ENCODE measurements at places on chromosomes 11 and 22. TPM values are rescaled to one million over a fixed set of nuclear protein-coding genes. Genes with fewer than 3 reads are reported as not detected.

The IGSF9B gene
- 0.04 TPM for total RNA-seq

GRCh38 chr22:29719899-29720645, at the start of gene CABP7:
Gene CABP7 (plus strand): TSS chr22:29720003. CDS start chr22:29720425, 422 bp downstream.
- DNase-seq: peak; percentile 44

DNA sequence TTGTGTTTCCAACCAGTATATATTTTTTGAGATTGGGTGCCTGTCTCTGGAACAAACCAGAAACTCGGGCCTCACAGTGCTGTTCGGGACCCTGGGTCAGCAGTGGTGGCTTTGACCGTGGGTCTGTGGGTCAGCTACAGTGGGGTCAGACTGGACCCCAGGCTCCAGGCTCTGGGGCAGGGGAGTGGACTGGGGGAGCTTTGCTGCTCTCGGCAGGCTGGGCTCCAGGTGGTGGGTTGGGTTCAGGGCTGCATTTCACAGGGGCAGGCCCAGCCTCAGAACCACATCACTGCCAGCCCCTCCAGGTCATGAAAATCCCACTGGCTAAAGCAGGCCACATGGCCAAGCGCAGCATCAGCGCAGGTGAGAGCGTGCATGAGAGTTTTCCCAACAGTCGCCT, 1279.3 kb downstream of the BRD1 start:
- DNase-seq: no peak

DNA sequence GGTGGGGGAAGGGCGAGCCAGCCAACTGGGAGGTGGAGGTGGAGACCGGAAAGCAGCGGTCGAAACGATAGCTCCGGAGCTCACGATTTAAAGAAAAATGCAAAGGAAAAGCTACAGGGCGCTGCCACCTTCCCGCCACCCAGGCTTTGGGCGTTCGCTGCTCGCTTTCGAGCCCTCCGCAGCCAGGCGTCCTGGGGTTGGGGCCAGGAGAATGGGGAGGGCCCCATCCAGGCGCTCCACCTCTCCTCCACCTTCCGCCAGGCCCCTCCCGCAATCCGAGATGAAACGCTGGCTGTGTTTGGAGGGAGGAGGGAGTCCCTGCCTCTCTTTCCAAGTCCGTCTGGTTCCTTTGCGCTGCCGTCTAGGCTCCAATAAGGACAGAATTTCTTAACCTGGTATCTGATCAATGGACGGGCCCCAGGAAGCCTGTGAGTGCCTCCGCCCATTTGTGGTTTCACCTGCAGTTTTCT, 483 bp upstream of the ABTB2 start:
- peak; percentile 67 for DNase-seq

The WNT11 gene
- total RNA-seq: 0.09 TPM

The SYT7 gene
- 0.51 TPM for total RNA-seq

DNA sequence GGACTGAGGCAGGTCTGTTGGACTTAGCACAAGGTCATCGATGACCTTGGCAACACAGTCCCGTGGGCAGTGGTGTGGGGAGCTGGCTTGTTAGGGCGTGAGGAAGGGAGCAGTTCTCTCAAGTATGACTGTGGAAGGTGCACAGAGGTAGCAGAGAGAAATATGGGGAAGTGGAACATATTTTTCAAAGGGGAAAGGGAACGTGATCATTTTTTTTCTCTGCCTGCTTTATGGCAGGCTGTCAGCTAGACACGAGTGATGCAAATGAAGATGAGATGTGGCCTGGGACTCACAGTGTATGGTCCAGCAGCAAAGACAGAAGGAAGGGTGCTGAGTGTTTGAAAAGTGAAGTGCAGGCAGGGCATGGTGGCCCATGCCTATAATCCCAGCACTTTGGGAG, 30.6 kb downstream of the ADAMTS8 start:
- no peak for DNase-seq

GRCh38 chr22:23901600-23901999, 7.4 kb downstream of the MIF start:
- DNase-seq: no peak

Data from K562 (cell line).